ENCODE measurements at places on chromosomes 1 and 21.

- no peak for DNase-seq
Observed at GRCh38 chr1:98881901-98882300, 122.8 kb downstream of the PLPPR5 start.

DNA sequence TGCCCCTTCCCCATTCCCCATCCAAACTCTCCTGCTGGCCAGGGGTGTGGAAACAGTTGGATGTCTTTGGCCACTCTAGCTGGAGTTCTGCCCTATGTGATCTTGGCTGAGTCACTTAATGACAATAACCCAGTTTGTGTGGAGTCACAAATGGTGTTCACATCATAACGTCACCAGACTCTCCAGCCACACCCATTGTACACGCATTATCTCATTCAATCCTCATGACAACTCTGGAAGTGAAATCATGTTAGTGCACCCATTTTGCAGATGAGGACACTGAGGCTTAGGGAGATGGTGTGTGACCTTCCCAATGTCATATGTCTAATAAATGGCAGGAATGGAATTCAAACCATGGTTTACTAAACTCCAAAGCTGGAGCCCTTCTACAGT, 1.2 kb upstream of the CDA start:
- no peak for DNase-seq

GRCh38 chr1:209657140-209657879, 5.1 kb upstream of the LAMB3 start:
- no peak for DNase-seq

DNA sequence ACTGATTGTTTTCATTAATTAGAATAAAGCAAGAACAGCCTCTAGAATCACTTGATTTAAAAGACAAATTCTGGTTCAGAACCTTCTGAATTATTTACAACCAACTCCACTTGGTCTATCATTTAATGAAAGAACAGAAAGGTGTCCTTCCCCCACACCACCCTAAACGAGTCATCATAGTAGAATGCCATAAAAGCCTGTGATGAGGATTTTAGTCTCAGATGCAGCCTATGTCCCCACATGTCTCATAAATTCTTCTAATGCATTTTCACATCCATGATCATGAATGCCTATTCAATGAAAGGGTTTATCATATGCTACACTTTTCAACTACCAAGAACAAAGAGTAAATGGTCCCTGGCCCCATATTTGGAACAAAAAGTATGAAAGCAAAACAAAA, 508.1 kb downstream of the DPYD start:
- no peak for DNase-seq

DNA sequence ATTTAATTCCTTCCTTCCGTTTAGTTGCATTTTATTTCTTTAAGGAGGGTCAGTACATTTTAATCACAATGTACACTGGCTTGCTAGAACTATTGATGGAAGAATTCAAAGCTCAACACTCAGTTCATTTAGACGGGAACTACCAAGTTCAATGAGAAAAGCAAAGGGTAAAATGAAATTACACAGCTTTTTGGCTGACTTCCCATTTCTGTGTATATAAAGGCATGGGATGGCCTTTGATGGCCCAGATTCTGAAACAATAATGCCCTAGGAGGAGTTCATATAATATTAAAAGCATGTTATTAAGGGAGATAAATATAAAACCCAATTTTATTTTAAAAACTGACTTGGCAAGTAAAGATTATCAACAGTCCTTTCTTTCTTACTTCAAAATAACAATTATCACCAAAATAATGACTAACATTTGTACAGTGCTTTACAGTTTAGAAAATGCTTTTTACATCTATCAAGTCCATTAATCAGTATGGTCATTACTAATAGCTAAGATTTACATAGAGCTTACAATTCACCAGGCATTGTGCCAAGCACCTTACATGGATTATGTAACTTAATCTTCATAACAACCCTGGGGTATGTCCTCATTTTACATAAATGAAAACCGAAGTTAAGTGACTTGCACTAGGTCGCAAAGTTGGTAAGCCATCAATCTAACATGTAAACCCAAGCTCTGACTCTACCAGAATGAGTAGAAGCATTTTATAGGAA, 402.4 kb downstream of the OMA1 start:
- no peak for DNase-seq
